ENCODE measurements at places on chromosomes 2 and 18.

DNA sequence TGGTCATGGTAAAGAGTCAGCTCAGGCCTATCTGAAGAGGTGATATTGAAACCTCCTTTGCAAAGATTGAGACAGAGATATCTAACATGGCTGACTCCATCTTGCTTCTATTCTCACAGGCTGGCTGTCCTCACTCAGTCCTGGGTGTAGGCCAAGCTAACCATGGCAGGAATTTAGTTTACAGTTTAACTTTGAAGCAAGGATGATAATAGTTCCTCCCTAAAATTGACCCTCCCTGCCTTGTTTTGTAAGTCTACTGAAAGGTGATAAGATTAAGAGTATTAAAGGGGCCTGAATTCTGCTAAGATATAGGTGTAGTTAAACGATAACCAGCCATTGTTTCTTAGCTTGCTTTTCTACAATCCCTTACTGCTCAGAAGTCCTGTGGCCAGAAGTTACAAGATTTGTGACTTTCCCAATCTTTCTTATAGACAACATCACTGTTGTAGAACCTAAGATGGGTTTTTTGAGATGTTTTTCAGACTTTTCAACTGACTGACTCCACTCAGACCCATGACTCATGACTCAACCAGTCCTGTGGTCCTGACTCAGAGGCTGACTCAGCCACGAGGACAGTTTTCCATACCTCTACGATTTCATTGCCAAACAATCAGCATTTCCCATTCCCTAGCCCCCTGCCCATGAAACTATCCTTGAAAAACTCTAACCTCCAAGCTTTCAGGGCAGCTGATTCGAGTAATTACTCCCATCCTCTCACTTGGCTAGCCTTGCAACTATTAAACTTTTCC is 195.7 kb upstream of the SESTD1 start:
- no peak for DNase-seq

- DNase-seq = no peak
Observed at GRCh38 chr2:48728295-48728694, 27.2 kb downstream of the LHCGR start.

DNA sequence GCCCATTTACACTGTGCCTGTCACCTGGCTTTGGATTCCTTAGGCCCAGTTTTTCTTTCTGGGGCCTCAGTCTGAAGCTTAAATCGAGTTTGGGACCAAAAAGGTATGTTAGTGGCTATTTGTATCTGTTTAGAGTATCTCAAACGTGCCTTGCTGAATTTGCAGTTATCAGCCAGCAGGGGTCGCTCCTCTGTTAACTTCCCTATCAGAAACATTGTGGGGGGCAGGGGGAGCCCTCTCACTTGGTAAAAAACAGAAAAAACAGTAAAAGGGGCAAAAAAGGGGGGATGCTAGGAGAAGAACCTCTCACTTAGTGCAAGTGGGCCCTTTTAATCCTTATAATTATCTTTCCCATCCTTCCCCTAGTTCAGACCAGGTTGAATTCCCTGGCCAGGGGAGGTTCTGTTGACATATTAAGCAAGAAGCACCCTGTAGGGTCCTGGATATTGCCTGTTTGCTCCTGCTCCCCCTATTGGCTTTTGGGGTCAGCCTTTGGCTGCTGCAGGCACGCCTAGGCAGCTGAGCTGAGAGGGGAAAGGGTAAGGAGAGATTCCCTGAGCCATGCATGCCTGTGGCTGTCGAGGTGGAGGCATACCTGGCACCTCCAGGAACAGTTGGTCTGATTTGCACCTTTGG is 8.8 kb upstream of the IFIH1 start:
- no peak for DNase-seq

DNA sequence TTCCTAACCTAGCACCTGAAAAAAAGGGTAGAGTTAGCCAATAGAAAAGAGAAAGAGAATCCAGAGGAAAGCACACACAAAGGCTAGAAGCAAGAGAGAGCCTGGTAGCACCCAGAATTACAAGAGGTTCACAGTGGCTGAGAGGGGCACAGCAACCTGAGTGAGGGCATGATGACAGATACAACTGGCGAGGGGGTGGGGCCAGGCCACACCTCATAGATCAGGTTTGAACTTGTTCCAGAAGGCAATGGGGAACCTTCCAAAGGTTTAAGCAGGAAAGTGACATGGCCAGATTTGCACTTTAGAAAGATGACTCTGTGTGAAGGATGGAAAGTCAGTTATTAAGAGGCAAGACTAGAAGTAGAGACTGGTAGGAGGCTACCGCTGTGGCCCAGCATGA is 148.0 kb downstream of the TTC32 start:
- DNase-seq = no peak

GRCh38 chr2:219419331-219420197 is 1.4 kb downstream of the DES start:
- DNase-seq = no peak

- DNase-seq = no peak
Observed at GRCh38 chr2:22359071-22359672, 1025.8 kb upstream of the KLHL29 start.

DNA sequence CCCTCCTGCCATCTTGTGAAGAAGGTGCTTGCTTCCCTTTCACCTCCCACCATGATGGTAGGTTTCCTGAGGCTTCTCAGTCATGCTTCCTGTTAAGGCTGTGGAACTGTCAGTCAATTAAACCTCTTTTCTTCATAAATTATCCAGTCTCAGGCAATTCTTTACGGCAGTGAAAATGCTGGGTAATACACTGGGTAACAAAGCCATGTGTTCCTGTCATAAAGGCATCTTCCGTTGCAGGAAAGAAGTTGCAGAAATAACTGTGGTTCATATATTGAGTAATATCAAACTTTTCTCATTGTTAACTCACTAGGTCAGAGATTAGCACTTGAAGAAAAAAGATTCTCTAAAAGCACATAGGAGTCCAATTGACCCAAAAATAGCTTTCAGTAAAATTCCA is 163.9 kb upstream of the HNMT start:
- DNase-seq = no peak

DNA sequence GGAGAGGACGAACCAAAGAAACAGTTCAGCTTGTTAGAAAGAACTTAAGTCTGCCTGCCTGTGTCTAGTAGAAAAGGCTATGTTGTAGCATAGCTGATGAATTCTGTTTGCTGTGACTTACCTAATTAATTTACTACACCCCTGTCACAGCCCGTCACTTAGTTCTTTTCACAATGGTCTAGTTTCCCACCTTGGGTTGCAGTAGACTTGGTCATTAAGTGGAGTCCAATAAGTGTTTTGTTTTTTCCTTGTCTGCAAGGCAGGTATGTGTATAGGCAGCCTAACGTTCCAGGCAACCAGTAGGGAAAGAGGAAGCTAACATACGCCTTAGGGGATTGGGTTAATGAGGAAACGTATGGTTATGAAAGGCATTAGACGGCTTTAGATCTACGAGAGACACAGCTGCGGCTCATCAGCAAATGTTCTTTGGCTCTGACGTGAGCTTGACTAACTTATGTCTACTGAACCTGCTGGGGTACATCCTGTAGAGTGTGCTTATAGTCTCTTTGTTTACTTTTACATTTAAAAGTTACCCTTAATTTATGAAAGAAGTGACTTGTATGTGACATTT is 180.1 kb downstream of the PRPF40A start:
- no peak for DNase-seq

- DNase-seq = no peak
Observed at GRCh38 chr2:204312105-204312504, 233.2 kb upstream of the PARD3B start.

- DNase-seq = no peak
Observed at GRCh38 chr2:46368401-46368800, 71.2 kb downstream of the EPAS1 start.

DNA sequence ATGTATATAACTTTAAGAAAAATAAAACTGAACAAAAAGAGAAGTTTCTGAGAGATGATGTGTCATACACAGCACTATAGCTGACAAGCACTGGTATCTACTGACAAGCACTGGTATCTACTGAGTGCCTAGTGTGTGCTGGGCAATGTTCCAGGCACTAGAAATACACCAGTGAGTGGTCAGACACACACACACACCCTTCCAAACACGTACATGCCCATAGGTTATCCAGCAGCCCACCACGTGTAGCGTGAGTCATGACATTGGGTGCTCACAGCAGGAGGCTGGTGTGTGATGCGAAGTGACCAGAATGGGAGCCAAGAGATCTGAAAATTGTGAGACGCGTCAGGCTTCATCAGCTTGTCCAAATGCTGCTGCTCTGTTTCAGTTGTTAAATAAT is 12.2 kb upstream of the GNAL start:
- DNase-seq = no peak

- no peak for DNase-seq
Observed at GRCh38 chr18:35588995-35589394, 7.5 kb downstream of the GALNT1 start.

DNA sequence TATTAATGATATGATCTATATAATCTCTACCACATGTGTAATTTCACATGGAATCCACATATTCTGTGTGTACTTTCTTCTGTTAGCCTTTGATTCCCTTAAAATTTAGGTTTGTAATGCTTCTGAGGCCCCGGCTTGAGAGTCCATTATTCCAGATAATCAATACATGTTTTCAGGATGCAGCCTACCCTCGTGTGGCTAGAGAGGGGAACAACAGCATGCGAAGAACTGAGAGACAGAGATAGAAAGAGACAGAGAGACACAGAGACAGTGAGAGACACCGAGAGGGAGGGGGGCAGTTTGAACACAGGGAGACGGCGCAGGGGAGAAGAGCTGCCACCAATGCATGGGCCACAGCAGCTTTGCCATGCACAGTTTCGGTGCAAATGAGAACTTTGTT is 185.4 kb downstream of the SNTG2 start:
- DNase-seq = no peak

GRCh38 chr2:234588054-234588430 is 91.2 kb upstream of the ARL4C start:
- no peak for DNase-seq

DNA sequence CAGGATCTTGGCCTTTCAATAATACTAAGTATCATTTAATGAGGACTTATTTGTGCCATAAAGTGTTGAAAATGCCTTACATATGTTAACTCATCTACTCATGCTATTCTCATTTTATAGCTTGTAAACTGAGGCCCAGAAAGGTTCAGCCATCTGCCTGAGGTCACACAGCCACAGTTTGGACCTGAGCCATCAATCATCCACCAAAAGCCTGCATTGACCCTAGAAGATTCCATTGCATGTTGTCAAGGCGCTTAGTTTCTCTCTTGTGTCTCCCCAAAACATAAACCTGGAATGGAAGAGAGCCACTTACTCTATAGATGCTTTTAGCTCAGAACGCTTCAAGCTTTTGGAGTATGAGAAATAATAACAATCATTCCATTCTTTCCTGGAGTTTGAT is 26.8 kb downstream of the NPAS2 start:
- no peak for DNase-seq

GRCh38 chr2:118762290-118762689 is 85.2 kb downstream of the EN1 start:
- DNase-seq = no peak

GRCh38 chr18:73563901-73564472 is 583.6 kb downstream of the FBXO15 start:
- DNase-seq = no peak

- DNase-seq = no peak
Observed at GRCh38 chr2:116585669-116586327, 1228.7 kb upstream of the DDX18 start.

DNA sequence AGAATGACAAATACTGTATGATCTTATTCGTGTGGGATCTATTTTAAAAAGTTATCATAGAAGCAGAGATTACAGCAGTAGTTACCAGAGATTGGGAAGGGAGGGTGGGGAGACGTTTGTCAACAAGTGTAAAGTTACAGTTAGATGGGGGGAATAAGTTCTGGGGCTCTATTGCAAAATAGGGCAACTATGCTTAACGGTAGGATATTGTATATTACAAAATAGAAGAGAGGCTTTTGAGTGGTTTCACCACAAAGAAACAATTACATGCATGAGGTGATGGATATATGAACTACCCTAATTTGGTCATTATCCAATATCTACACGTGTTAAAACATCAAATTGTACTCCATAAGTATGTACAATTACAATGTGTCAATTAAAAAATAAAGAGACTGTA is 123.4 kb upstream of the NOSTRIN start:
- no peak for DNase-seq

GRCh38 chr2:173964565-173965371 is 405 bp downstream of the SP3 start:
- DNase-seq = peak; percentile 79

DNA sequence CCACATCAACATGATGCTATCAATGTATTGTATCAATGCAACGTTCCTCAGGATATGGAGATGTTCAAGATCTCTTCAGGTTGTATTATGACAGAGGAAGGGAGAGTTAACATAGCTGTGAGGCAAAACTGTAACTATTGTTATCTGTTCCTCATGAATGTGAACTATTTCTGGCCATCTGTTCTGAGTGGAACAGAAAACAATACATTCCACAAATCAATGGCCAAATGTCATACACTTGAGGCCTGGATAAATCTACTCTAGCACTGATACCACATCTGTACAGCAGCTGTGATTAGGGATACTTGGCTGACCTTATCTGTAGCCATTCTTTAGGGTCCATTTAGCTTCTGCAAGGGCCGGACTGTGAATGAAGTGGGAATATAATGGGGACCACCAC is 447.9 kb downstream of the IRS1 start:
- no peak for DNase-seq

GRCh38 chr2:172612051-172612450 is 56.2 kb downstream of the PDK1 start:
- DNase-seq = no peak

GRCh38 chr18:62999392-62999791 is 284.1 kb downstream of the PHLPP1 start:
- DNase-seq = peak; percentile 31

DNA sequence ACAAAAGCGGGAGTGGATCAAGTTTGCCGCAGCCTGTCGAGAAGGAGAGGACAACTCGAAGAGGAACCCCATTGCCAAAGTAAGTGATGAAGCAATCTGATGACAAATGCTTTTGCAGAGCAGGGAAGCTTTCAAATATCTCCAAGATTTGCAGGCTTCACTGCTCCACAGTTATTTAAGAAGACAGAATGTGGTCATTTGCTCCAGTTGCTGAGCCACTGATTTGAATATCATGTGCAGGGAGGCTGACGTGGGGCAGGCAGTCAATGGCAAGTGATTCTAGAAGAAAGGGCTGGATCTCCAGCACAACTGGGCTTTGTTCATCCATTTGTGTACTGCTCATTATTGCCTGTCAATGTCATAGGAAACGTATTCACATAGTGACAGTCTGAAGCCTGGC is 10.2 kb downstream of the DSG4 start:
- DNase-seq = no peak

GRCh38 chr2:151040039-151040438 is 221.6 kb downstream of the RBM43 start:
- DNase-seq = no peak

DNA sequence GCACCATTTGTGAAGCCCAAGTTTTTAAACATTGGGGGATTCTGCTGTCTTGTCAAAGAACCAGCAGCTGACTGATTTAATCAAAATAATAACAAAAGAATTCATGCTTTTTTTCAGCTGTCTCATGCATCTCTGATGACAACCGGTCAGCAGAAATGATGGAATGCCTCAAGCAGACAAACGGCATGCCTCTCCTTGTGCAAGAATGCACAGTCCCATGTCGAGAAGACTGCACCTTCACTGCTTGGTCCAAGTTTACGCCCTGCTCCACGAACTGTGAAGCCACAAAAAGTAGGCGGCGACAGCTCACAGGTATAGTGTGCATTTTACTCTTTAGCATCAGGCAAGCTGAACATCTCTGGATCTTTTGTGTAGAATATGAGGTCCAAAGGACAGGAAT is 558.8 kb upstream of the HNMT start:
- DNase-seq = no peak
